ENCODE measurements at places on chromosomes 3 and 15. TPM values are rescaled to one million over a fixed set of nuclear protein-coding genes. Genes with fewer than 3 reads are reported as not detected.

- DNase-seq, result no peak
- no peaks in the 10 kb centered on the region for H3K36me3 ChIP-seq
- H3K27ac ChIP-seq, result no peak overlapping the region
Measured at GRCh38 chr3:58672880-58673279, 6.3 kb upstream of the FAM3D start.

GRCh38 chr3:46206282-46207015 is 1.7 kb downstream of the CCR1 start:
- DNase-seq, result peak; percentile 82
- H3K27me3 ChIP-seq, result no peaks in the 10 kb centered on the region
- peak overlapping the region; percentile 28 for H3K4me3 ChIP-seq
- H3K36me3 ChIP-seq, result no peaks in the 10 kb centered on the region

DNA sequence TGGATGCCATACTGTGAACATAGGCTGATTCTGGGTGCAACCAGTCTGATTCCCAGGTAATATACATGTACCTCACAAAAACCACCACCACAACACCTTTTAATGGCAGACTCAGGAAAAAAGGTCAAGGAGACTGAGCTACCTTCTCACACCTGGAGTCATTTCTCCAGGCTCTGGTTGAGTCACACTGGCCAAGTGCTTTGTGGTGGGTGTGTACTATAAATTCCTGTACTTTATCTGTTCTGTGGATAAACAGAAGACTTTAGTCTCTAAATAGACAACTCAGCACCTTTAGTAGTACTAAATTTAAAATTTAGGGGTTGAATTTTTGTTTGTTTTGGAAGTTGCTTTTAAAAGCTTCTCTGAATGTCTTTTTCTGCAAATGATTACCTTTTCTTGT is 46.7 kb downstream of the TOP2B start:
- no peak for DNase-seq
- peaks cover 72% of the 10 kb centered on the region for H3K36me3 ChIP-seq
- no peak overlapping the region for H3K4me3 ChIP-seq
- no peak overlapping the region for H3K27ac ChIP-seq
- H3K4me1 ChIP-seq, result peaks cover 5% of the 10 kb centered on the region
- H3K27me3 ChIP-seq, result no peaks in the 10 kb centered on the region

DNA sequence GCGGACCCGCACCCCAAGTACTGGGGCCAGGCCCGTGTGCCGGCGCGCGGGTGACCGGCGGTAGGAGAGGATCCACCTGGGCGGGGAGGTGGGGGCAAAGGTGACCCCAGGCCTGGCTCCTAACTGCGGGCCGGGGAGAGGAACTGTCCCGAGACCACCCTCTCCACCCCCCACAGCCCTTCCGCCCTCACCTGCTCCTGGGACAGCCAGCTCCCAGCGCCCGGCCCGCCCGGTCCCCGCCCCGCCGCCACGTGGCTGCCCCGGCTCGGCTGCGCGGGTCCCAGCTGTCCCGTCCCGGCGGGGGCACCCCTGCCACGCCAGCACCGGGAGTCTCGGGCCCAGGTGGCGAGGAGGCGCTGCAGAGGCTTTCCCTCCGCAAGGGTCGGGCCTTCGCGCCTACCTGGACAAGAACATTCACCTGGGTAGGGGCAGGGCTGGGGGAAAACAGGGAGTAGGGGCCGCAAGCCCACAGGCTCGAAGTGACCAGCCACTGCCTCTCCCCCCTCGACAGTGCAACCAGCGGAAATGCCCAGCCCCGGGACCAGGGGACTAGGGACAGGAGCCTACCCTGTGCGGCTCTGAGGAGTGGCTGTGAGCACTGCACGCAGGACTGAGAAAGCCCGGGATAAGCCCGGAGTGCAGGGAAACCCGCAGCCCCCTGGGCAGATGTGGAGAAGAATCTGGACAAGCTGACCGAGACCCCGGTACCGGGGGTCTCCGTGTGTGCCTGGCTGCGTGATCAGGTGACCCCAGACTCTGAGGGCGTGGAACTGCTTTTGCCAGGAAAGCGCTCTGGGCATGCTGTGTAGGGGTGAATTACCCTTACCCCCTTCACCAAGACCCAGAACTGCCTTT is at the start of gene SLC12A8:
SLC12A8 (minus strand) TSS at position 240 of the 855 bp plus-strand sequence. CDS start 1,399 bp downstream, outside the sequence.
- H3K27me3 ChIP-seq, result peaks cover 13% of the 10 kb centered on the region
- H3K36me3 ChIP-seq, result no peaks in the 10 kb centered on the region
- peaks cover 12% of the 10 kb centered on the region for H3K4me1 ChIP-seq

DNA sequence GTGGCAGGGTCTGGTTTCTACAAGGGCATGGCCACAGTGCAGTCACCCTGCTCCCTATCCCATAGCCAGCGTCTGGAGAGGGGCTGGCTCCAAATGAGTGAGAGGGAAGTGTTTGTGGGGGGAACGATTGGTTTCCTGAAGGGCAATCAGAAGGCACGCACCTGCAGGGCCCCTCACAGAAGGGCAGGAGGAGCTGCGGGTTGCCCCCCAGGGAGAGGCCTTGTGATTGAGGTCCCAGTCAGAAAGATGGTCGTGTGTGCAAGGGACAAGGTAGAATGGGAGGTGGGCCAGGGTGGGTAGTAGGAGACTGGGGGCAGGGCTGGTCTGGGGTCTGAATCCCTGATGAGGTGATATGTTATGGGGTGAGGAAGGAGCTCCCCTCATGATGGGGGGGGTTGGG is 35.8 kb downstream of the LIMD1 start:
- peaks cover 68% of the 10 kb centered on the region for H3K4me1 ChIP-seq
- no peaks in the 10 kb centered on the region for H3K27me3 ChIP-seq
- no peak overlapping the region for H3K4me3 ChIP-seq
- DNase-seq, result no peak

The CCRL2 gene
- 3.0 TPM for total RNA-seq

- no peaks in the 10 kb centered on the region for H3K36me3 ChIP-seq
- peaks cover 11% of the 10 kb centered on the region for H3K4me1 ChIP-seq
- H3K4me3 ChIP-seq, result peak overlapping the region; percentile 64
Measured at GRCh38 chr3:121545049-121545573, 677 bp downstream of the POLQ start.

GRCh38 chr3:20914310-20914709 is 728.3 kb upstream of the SGO1 start:
- no peak for DNase-seq
- no peak overlapping the region for H3K27ac ChIP-seq
- H3K4me1 ChIP-seq, result no peaks in the 10 kb centered on the region

Data from esophagus muscularis mucosa (tissue), 4 donors.